ENCODE measurements at places on chromosomes 12 and 14.

GRCh38 chr14:51550636-51551035 lies 101.1 kb upstream of the FRMD6 start:
- DNase-seq: no peak

- DNase-seq: no peak
Observed at GRCh38 chr12:116159593-116160200, 117.8 kb downstream of the MED13L start.

GRCh38 chr12:25712169-25712568 lies 159.1 kb upstream of the LMNTD1 start:
- DNase-seq: no peak

- peak; percentile 36 for DNase-seq
Observed at GRCh38 chr12:132084621-132085290, 59.4 kb downstream of the DDX51 start.

DNA sequence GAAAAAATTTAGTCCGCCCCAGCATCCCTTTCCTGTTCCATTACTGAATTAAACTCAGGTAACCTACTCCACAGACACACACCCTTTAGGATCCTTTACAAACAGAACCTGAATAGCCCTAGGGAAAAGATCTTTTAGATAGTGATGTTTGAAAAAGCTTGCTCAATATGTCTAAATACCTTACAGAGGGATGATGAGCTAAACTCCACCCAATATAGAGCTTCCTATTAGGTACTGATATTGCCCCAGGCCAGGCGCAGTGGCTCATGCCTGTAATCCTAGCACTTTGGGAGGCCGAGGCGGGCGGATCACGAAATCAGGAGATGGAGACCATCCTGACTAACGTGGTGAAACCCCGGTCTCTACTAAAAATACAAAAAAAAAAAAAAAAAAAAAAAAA lies 50.1 kb downstream of the FERMT2 start:
- no peak for DNase-seq

DNA sequence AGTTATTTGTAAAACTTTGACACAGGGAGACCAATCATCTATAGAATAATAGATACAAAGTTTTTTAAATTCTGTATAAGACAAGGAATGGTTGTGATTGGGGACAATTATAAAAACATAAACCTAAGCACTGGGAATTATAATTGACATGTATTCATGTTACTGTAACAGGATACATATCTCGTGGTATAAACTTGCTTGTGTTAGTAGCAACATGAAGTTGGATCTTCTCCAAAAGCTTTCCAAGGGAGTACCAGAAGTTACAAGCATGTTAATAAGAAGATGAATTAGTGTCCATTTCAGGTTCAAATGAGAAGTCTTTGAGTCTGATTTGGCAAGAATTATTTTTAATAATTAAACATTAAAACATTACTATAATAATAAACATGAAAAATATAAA lies 42.2 kb downstream of the CDKL1 start:
- no peak for DNase-seq
